ENCODE measurements at places on chromosomes 13 and 19. TPM values are rescaled to one million over a fixed set of nuclear protein-coding genes. Genes with fewer than 3 reads are reported as not detected.

CYP4F3 gene
- under 0.01 TPM for total RNA-seq

AZU1 gene
- total RNA-seq, result 0.16 TPM

NDUFS7 gene
- total RNA-seq, result 53.1 TPM

ATP8B3 gene
- total RNA-seq, result 0.95 TPM

MOB3A gene
- total RNA-seq, result 19.2 TPM

C19orf85 gene
- total RNA-seq, result not detected

SERP2 gene
- total RNA-seq, result 11.0 TPM

EXOC3L2 gene
- 0.16 TPM for total RNA-seq

ZNF486 gene
- 2.7 TPM for total RNA-seq

RDH8 gene
- total RNA-seq, result not detected

TMC4 gene
- total RNA-seq, result 0.43 TPM

COL4A1 gene
- 20.3 TPM for total RNA-seq
